ENCODE measurements at places on chromosomes 6 and 20.
A peak's percentile ranks its signal among the peaks of the same experiment; 100 is the strongest.

- no peak for DNase-seq
These were observed 38.1 kb upstream of the ISM1 start for GRCh38 chr20:13183005-13183404.

GRCh38 chr6:161984713-161985112 is 710.9 kb upstream of the AGPAT4 start:
- DNase-seq: no peak

GRCh38 chr20:47008842-47009518 is 114.3 kb downstream of the EYA2 start:
- DNase-seq: no peak

DNA sequence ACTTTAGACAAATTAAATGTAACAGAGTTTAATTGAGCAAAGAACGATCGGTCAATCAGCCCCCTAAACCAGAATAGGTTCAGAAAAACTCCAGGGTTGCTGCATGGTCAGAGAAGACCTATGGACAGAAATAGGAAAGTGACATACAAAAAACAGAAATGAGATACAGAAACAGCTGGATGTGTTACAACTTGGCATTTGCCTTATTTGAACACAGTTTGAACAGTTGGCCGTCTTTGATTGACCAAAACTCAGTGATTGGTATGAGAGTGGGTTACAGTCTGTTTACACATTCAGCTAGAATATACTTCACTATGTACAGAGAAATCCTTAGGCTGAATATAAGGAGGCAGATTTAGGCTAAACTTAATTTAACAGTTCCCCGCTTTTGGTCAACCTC is 19.9 kb downstream of the SRSF6 start:
- no peak for DNase-seq

- DNase-seq: peak; percentile 76
These were observed 725 bp upstream of the ISM1 start for GRCh38 chr20:13220194-13220903.

GRCh38 chr20:4076033-4076432 is 60.7 kb upstream of the RNF24 start:
- DNase-seq: no peak

- no peak for DNase-seq
These were observed 50.8 kb downstream of the RPF2 start for GRCh38 chr6:111032484-111033140.

- no peak for DNase-seq
These were observed 216.4 kb downstream of the UNC5CL start for GRCh38 chr6:40822619-40823018.

DNA sequence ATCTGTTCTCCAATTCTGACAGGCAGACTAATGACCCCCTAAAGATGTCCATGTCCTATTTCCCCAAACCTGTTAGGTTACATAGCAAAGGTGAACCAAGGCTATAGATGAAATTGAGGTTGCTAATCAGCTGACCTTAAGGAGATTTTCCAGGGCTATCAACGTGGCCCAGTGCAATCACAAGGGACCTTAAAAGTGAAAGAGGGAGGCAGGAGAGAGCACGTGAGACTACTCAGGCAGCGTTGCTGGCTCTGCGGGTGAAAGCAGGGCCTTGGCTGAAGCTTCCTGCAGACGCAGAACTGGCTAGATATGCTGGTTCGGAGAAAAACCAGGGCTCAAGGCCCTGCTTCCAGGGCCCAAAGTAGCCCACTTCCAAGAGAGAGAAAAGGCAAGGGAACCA is 78.7 kb downstream of the NCOA7 start:
- DNase-seq: no peak

DNA sequence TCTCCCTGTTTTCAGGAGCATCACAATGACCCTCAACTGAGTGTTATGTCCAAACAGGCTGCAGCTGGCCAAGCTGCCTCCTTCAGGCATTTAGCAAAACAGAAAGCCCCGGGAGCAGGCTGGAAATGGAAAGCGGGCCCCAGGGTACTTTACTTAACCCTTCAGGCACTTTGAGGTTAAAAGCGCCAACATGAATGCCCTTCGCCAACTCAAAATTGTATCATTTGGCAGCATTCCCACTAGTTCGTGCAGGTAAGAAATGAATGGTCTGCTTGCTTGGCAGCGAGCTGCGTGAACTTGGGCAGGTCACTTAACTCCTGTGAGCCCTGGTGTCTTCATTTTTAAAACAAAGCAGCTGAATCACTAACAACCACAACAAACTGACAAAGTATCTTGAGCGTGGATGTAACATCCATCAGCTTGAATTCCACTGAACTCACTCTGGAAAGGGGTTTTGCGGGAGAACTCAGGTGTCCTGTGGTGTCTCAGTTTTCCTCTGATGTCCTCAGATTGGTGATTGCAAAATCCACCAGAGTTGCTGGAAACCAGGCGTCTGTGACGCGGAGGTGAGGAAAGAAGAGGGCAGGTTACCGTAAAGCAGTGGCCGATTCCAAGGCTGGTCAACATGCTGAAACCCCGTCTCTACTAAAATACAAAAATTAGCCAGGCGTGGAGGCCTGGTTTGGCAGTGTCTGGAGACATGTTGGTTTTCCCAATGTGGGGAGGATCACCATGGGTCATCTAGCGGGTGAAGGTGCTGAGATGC is 118.8 kb upstream of the ZNF217 start:
- DNase-seq: no peak

Data from left forelimb (tissue), 1 donor.